ENCODE measurements at places on chromosomes 4 and X. TPM values are rescaled to one million over a fixed set of nuclear protein-coding genes. Genes with fewer than 3 reads are reported as not detected.

DNA sequence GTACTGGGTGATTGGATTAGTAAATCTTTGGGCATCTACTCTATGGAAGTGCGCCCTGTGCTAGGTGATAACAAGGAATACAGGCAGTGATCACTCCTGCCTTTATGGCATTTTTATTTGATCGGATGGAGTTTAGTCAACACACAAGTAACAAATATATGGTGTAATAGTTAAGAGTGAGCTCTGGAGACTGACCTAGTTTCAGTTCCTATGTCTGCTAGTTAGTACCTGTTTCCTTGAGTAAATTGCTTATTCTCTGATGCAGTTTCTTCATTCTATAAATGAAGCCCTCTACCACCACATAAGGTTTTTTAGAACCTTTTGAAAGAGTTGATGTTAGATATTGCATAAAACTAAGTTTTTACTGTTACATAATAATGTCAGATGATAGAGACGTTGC lies 134.6 kb downstream of the KDM6A start:
- no peaks in the 10 kb centered on the region for H3K4me1 ChIP-seq
- H3K36me3 ChIP-seq = 0 out of 3 replicates have a peak, but pooled peaks cover 5% of the 10 kb centered on the region
- H3K27ac ChIP-seq = no peak overlapping the region
- no peak for DNase-seq
- H3K27me3 ChIP-seq = no peaks in the 10 kb centered on the region

DNA sequence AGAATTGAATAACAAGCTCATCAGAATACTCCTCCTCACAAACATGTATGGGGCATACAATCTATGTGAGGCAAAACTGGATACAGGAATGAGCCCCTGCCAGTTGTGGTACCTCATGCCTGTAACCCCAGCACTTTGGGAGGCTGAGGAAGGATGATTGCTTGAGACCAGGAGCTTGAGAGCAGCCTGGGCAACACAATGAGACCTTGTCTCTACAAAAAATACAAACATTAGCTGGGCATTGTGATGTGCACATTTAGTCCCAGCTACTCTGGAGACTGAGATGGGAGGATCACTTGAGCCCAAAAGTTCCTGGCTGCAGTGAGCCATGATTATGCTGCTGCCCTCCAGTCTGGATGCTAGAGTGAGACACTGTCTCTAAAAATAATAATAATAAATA lies 611.0 kb downstream of the NLGN4X start:
- no peak for DNase-seq
- no peaks in the 10 kb centered on the region for H3K27me3 ChIP-seq
- no peaks in the 10 kb centered on the region for H3K36me3 ChIP-seq
- H3K27ac ChIP-seq = no peak overlapping the region
- H3K4me3 ChIP-seq = no peak overlapping the region

GRCh38 chrX:86507331-86507730 lies 359.1 kb downstream of the DACH2 start:
- no peak overlapping the region for H3K27ac ChIP-seq
- no peaks in the 10 kb centered on the region for H3K27me3 ChIP-seq
- no peaks in the 10 kb centered on the region for H3K4me1 ChIP-seq
- no peak for DNase-seq
- no peak overlapping the region for H3K4me3 ChIP-seq

GRCh38 chrX:681989-682388 lies 51.4 kb downstream of the SHOX start:
- H3K36me3 ChIP-seq = no peaks in the 10 kb centered on the region
- no peaks in the 10 kb centered on the region for H3K4me1 ChIP-seq
- no peak overlapping the region for H3K27ac ChIP-seq
- no peak for DNase-seq

- no peaks in the 10 kb centered on the region for H3K4me1 ChIP-seq
- no peak overlapping the region for H3K27ac ChIP-seq
- H3K4me3 ChIP-seq = no peak overlapping the region
Measured at GRCh38 chr4:43113196-43113595, 220.7 kb downstream of the GRXCR1 start.

The CENPVL1 gene
- polyA plus RNA-seq = not detected

DNA sequence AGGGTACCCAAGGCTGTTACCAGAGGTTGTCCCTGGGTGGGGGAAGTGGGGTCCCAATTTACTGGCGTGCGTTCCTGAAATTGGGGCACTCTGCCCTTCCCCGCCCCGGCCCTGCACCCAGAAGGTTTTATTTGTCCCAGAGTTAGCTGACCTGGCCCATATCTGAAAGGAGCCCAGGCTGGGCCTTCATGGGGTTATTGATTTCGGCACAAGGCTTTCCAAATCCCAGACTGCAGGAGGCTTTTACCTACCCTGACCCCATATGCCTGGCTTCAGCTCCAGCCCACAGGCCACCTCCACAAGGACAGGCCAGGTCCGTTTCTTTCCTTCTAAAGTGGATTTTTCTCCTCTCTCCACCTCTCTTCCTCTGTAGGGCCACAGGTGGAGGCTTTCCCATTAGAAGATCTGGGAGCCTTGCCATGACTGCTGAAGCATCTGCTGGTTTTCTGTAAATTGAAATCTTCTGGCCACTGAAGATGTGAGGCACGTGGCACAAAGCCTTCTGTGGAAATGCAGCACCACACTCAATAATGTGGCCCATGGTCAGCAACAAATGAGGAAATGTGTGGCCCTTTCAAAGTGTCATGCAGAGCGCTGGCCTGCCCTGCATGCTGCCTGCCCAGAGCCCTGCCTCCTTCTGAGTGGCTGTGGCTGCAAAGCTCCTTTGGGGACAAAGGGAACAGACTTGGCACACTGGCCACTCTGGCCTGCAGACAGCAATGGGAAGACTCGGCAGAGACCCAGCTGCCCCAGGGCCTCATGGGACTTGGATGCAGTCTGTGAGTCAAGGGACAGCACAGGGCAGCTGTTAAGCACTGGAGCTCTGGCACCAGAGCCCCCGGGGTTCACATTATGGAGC lies 43.1 kb upstream of the MTM1 start:
- H3K27me3 ChIP-seq = no peaks in the 10 kb centered on the region
- no peaks in the 10 kb centered on the region for H3K4me1 ChIP-seq
- no peak overlapping the region for H3K4me3 ChIP-seq
- no peak overlapping the region for H3K27ac ChIP-seq
- no peaks in the 10 kb centered on the region for H3K36me3 ChIP-seq

The SSX2B gene
- 70.2 TPM for polyA plus RNA-seq

The ODAM gene
- not detected for polyA plus RNA-seq

- no peak for DNase-seq
- no peaks in the 10 kb centered on the region for H3K27me3 ChIP-seq
- no peaks in the 10 kb centered on the region for H3K36me3 ChIP-seq
- no peak overlapping the region for H3K4me3 ChIP-seq
Measured at GRCh38 chrX:124300405-124300804, 32.1 kb upstream of the TEX13D start.

- H3K36me3 ChIP-seq = no peaks in the 10 kb centered on the region
- H3K4me3 ChIP-seq = no peak overlapping the region
- H3K4me1 ChIP-seq = no peaks in the 10 kb centered on the region
- DNase-seq = no peak
- no peak overlapping the region for H3K27ac ChIP-seq
- H3K27me3 ChIP-seq = peaks cover 16% of the 10 kb centered on the region
Measured at GRCh38 chr4:139918591-139918990, 235.4 kb downstream of the MAML3 start.

- H3K4me1 ChIP-seq = no peaks in the 10 kb centered on the region
- H3K36me3 ChIP-seq = no peaks in the 10 kb centered on the region
- DNase-seq = no peak
- H3K27me3 ChIP-seq = no peaks in the 10 kb centered on the region
Measured at GRCh38 chrX:926991-927390, 285.5 kb downstream of the CRLF2 start.

DNA sequence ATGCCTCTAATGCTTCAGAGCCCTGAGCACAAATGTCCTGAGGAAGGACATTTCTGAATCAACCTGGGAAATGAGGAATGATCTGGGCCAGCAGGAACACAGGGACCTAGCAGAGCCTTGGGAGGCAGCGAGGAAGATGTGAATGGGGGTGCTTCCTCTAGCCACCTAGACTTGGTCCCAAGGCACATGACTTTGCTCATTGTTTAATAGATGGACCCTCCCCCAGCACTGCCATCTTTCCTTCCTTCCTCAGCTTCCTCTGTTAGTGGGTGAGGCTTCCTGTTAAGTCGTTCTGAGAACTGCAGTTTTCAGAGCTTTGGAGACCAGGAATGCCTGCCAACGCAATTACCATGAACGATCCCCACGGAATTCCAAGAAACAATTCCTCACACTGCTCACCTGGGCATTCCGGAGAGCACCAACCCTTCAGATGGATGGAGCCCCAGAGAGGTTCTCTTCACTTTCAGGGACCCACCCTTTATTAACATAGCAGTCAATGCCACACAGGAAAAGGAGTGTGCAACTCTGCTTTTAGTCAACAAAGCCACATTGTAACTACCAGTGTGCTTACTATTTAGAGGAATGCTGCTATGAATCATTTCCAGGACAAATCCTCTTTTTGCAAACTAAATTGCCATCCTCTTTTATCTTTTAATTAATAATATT lies 48.5 kb upstream of the STIM2 start:
- no peak for DNase-seq
- no peaks in the 10 kb centered on the region for H3K36me3 ChIP-seq
- no peak overlapping the region for H3K27ac ChIP-seq
- H3K27me3 ChIP-seq = no peaks in the 10 kb centered on the region

DNA sequence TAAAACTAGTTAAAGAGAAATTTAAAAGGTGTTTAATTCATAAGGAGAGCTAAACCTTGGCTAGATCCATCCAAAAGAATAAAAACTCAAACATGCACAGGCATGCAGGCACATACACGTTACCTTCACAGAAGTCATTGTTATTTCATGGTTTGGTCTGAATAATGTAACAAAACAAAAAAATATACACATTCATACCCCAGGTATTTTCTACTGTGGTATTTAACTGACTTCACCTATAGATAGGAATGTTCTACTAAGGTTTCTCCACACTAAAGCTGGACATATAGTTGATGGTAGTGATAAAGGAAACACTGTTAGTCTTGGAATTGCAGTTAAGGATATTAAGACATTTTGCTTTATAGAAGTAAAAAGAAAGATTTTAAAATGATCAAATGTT lies 283.6 kb upstream of the PCDH10 start:
- DNase-seq = no peak
- H3K4me3 ChIP-seq = no peak overlapping the region
- H3K27me3 ChIP-seq = no peaks in the 10 kb centered on the region
- no peak overlapping the region for H3K27ac ChIP-seq
- H3K4me1 ChIP-seq = no peaks in the 10 kb centered on the region

The OTUD6A gene
- polyA plus RNA-seq = not detected

The TLR6 gene
- polyA plus RNA-seq = 0.62 TPM

The FGFBP2 gene
- not detected for polyA plus RNA-seq

The GLRA2 gene
- not detected for polyA plus RNA-seq

DNA sequence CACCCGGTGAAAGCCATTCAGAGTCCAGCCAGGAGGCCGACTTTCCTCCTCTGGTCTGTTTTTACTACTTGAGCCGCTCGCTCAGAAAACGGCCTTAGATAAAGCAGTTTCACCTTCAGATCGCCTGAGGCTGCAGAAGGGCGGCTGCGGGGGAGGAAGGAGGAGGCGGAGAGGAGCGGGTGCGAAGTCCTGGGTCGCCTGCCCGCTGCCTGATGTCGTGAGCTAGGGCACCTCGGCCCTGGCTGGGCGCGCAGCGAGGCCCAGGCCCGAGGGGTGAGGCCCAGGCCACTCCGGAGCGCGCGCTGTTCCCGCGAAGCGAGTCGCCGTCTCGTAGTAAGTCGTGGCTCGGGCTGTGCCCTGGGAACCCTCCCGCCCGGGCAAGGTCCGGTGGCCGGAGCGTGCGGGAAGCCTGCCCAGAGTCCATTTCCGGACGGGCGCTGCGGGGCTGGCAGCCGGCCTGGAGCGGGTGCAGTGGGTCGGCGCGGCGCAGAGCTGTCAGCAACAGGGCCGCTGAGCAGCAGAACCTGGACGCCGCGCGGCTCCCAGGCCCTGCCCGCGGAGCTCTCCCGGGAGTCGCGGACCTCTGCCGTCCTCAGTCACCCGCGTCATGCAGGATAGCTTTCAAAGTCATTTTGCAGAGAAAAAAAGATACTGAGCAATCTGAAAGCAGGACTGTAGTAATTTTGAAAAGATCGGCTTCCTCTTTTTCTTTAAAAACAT lies 18.6 kb downstream of the TRIM2 start:
- H3K4me3 ChIP-seq = no peak overlapping the region
- H3K27me3 ChIP-seq = peaks cover 34% of the 10 kb centered on the region
- H3K36me3 ChIP-seq = no peaks in the 10 kb centered on the region
- H3K4me1 ChIP-seq = peaks cover 10% of the 10 kb centered on the region

GRCh38 chr4:140628016-140628415 lies 59.3 kb upstream of the UCP1 start:
- DNase-seq = no peak
- H3K27me3 ChIP-seq = no peaks in the 10 kb centered on the region
- H3K4me1 ChIP-seq = no peaks in the 10 kb centered on the region

The MAGT1 gene
- polyA plus RNA-seq = 16.5 TPM

DNA sequence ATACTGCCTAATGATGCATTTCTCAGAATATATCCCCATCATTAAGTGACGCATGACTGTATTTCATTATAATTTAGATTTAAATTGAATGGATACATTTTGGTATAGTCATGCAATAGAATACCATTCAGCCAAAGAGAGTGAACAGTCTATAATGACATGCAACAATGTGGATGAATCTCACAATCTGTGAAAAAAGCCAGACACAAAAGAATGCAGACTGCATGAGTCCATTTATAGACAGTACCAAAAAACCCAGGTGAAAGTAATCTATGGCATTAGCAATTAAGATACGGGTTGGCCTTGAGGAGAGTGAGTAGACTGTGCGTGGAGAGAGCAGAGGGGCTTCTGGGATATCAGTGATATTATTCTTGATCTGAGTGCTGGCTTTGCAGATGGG lies 239.7 kb upstream of the PGRMC2 start:
- H3K4me1 ChIP-seq = peaks cover 10% of the 10 kb centered on the region
- H3K36me3 ChIP-seq = no peaks in the 10 kb centered on the region
- no peak overlapping the region for H3K27ac ChIP-seq
- H3K4me3 ChIP-seq = no peak overlapping the region
- no peaks in the 10 kb centered on the region for H3K27me3 ChIP-seq

GRCh38 chr4:148044912-148045352 lies 313.0 kb downstream of the ARHGAP10 start:
- no peak overlapping the region for H3K27ac ChIP-seq
- no peaks in the 10 kb centered on the region for H3K27me3 ChIP-seq
- H3K36me3 ChIP-seq = no peaks in the 10 kb centered on the region
- no peaks in the 10 kb centered on the region for H3K4me1 ChIP-seq

DNA sequence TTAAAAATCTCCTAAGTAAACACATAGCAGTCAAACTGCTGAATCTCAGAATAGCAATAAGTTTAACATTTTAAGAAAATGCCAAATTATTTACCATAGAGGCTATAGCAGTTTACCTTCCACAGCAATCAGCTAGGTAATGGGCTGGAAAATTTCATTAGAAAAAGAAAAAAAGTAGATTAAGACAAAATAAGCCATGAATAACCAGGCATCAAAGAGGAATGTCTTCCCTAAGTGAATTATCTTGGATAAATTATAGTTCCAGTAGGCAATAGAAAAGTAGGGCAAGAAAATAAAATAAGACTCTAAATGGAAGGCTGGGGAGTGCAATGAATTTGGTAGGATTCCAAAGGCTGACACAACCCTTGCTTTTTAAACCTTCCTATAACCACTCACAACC lies 722.8 kb downstream of the TRAM1L1 start:
- H3K36me3 ChIP-seq = no peaks in the 10 kb centered on the region
- H3K27me3 ChIP-seq = no peaks in the 10 kb centered on the region
- H3K27ac ChIP-seq = no peak overlapping the region
- H3K4me1 ChIP-seq = no peaks in the 10 kb centered on the region
- no peak overlapping the region for H3K4me3 ChIP-seq

Data from K562 (cell line).